ENCODE measurements at places on chromosomes 7 and 10. TPM values are rescaled to one million over a fixed set of nuclear protein-coding genes. Genes with fewer than 3 reads are reported as not detected.
A peak's percentile ranks its signal among the peaks of the same experiment; 100 is the strongest.

DNA sequence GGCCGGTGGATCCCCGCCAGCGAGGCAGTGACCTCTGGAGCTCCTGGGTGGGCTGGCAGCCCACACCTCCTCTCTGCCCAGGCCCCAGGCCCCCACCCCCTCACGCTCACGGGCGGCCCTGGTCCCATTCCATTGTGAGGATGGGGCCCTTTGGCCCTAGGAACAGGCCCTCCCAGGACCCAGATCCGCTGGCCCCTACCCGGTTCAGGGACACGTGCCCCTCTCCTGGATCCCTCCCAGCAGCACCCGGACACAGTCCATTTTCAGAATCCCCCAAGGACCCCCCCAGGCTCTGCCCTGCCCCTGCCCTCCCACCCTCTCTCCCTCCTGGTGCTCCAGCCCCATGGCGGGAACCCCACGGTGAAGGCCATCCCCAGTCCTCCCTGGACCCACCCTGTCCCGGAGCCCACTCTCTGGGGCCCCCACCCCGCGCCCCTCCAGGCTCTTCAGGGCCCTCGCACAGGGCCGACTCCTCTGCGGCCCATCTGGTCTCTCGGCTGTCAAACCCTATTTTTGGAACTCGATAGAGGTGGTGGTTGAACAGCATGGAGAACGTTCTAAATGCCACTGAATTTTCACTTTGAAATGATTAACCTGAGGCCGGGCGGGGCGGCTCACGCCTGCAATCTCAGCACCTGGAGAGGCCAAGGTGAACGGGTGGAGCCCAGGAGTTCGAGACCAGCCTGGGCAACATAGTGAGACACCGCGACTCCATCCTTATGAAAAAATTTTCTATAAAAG is 8.1 kb downstream of the ADAP1 start:
- DNase-seq, result no peak

DNA sequence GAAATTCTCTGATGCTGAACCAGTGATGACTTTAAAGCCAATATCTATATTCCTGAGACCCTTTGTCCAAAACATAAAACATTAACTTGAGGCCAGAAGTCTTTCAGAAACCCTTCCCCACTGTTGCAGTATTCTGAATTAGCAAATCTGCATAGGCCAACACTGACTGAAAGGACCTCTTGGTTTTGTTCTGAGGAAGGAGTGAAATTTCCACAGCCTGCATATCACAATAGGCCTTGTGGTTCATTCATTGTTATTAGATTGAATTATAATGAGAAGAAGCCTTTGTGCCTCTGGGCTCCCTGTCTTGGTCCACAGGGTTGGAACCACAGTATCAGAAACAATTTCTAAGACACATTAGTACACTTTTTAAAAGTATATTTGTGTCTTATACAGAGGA is 90.3 kb downstream of the CCNY start:
- DNase-seq, result no peak

DNA sequence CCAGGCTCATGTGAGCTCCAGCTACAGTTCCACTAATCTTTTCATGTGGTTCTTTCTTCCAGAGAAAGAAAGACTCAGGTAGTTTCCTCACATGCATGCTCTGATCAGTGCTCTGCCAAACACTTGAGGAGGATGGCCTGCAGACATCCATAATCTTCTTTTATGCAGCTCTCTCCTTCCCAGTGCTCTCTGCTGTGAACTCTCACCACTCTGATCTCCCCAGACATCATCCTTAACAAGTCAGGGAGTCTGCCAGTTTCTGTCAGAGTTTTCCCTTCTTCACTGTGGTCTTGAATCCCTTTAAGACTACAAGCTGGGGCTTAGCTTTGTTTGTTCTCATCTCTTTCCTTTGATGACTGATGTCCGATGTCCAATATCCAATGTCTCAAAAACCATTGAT is 203.4 kb upstream of the PRKCQ start:
- no peak for DNase-seq

The ODAD2 gene
- 2.7 TPM for total RNA-seq

- no peak for DNase-seq
Observed at GRCh38 chr10:79463578-79464496, 18.4 kb upstream of the ZCCHC24 start.

DNA sequence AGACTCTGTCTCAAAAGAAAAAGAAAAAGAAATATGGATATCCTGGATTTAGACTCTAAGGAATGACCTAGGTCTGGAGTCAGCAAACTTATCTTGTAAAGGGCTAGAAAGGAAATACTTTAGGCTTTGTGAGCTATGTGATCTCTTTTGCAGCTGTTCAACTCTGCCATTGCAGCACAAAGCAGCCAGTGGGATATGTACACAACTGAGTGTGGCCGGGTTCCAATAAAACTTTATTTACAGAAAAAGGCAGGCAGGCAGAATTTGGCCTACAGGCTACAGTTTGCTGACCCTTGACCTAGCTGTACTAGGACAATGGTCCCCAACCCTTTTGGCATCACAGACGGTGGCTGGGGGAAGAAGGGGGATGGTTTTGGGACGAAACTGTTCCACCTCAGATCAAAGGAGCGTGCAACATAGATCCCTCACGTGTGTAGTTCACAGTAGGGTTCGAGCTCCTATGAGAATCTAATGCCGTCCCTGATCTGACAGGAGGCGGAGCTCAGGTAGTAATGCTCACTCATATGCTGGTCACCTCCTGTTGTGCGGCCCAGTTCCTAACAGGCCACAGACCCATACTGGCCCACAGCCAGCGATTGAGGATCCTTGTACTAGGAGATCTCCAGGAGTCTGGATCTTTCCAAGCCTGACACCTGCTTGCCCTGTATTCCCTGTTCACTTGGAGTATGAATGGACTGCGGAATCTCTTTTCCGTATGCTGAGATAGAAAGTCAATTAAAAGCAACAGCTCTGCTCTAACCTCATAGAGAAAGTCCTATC is 63.0 kb downstream of the CUL1 start:
- no peak for DNase-seq

GRCh38 chr7:105655067-105655466 is 73.8 kb upstream of the EFCAB10 start:
- no peak for DNase-seq

GRCh38 chr10:124044143-124044862 is 49.1 kb downstream of the CHST15 start:
- no peak for DNase-seq

GRCh38 chr10:91190876-91191583 is 29.4 kb upstream of the PCGF5 start:
- DNase-seq, result no peak

- DNase-seq, result peak; percentile 11
Observed at GRCh38 chr10:90575125-90575524, 282.7 kb downstream of the HTR7 start.

GRCh38 chr10:126423732-126424491 is 35.6 kb upstream of the ADAM12 start:
- no peak for DNase-seq

The ZNF736 gene
- 42.7 TPM for total RNA-seq

DNA sequence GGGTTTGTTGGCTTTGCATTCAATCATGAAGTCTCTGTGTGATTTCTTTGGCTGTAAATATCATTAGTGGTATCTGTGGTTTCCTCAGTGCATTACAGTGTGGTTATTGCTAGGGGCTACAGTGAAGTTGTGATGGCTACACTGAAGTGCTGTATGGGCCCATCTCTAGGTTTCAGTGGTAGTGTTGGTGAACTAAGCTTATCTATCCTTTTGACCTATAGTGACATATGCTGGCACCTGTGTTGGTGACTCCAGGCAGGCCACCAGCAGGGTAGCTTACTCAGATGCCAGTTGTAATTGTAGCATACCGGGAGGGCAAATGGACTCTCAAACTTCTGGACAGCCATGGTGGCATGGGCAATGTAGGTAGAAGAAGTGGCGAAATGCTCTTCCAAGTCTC is 219.0 kb downstream of the ANKRD30A start:
- DNase-seq, result no peak

DNA sequence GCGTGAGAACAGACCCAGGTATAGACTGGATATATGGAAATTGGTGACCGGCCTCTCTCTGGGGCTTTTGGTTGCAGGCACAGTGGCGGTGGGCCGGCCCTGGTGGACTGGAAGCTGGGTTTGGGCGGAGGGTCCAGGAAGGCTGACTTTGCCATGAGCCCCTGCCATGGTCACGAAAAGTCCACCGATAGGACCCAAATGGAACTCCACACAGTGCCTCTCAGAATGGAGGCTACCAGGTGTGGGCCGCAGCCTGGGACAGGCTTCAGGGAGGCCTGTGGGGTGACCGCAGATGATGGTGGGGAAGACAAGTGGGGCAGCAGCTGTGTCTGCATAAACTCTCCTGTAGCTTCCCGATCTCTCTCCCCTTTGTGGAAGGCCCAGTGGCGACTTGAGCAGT is 123.2 kb downstream of the DNAJB6 start:
- DNase-seq, result no peak

The LRRC17 gene
- total RNA-seq, result 200 TPM

DNA sequence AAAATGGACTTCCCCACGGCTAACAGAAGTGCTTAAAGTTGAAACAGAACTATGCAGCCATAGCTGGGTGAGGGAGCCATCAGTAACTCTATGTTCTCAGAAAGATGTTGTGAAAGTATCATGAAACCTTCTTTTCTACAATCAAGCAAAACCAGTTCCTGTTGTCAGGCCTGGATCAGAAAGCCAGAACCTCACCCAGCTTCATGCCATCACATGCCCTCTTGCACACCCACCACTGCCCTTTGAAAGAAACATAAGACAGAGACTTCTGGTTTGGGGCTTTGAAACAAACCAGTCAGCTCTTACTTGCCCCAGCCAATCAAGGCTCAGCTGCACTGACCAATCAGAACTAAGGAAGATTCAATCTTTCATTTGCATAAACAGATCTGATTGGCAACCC is 230.8 kb upstream of the FERD3L start:
- DNase-seq, result no peak

DNA sequence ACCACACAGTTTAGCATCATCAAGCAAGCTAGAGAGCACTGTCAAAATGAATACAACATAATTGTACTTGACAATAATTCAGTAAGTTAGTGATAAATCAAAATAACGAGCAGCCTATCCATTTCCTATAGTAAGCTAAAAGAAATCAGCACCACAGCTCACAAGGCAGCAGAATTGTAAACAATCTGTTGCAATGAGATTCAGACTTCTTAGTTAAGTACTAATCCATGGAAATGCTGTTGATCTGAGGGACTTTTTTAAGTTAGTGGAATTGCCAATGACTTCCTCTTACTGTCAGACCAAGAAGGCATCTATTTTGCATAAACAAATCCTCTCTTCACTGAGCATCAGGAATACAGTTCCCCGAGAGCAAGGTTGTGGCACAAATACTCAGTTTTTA is 136.6 kb upstream of the CCDC6 start:
- no peak for DNase-seq

DNA sequence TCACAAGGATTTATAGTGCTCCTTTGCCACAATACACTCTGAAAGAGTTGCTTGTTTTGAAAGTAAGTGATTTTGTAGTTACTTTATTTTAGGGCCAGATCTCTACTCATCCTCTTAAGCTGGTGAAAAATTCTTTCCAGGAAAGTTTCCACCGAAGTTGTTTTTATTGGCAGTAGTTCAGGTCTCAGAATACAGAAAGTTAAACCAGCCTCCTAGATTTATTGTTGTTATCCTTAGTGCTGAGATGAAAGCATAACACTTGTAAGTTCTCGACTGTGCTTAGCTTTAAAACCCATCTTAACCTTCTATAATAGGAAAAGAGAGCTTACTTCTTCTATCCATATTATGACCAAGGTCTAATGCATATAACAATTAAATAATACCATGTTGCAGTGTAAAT is 5.5 kb downstream of the AP3M1 start:
- DNase-seq, result peak; percentile 54

GRCh38 chr10:127318396-127318795 is 122.0 kb upstream of the INSYN2A start:
- no peak for DNase-seq

DNA sequence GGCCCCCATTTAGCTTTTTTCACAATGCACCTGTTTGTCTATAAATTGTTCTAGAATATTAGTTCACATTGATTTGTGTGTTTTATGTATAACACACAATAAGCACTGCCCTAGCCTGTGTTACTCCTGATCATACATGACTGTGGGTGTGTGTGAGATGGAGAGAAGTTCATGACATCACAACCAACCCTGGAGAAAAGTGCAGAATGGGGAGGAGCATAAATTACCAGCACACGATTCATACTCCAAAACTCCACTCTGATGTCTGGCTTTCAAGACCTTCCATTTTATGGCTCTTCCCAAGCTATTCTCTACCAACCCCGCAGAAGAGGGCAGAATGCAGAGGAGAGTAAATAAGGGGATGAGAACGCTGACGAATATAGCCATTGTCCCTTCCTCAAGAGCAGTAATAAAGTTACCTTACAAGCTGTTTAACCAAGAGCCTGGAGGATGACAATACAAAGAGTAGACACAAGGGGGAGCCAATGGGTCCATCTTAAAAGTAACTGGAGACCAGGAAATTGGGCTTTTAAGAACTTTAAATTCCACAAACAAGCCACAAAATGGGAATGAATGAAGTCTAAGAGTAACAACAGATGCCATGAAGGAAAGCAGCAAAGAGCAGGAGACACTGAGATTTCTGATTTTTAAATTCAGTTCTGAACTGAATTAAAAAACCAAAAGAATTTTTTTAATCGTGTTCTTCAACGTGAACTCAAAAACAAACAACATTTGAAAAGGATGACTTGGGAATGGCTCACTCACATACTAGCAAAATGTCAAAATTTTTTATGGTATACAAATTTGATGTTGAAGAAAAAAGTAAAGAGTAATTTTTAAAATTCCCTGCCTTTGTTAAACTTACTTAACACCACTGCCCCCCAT is 159.6 kb downstream of the PARD3 start:
- DNase-seq, result peak; percentile 47

The ADAM12 gene
- 95.0 TPM for total RNA-seq

GRCh38 chr10:18980089-18980629 is 68.4 kb upstream of the MALRD1 start:
- DNase-seq, result no peak

DNA sequence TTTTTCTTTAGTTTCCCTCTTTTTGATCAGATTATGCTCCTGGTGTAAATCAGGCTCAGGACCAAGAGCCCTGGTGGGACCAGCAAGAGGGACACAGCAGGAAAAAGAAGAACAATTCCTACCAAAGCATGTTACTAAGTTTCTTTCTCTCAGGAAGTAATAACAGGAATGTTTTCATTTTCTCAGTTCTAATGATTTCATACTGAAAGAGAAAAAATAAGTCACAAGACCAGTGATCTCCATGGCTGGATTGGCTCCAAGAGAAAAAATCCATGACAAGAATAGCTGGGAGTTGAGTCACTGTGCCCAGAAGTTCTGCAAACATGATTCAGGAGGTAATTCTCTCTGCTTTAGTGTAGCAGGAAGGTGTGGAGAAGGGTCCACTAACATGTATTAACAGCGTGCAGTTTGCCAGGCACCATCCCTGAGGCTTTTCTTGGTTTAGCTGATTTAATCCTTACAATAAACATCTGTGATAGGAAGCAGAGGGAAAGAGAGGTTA is 23.8 kb upstream of the IFIT2 start:
- peak; percentile 80 for DNase-seq

DNA sequence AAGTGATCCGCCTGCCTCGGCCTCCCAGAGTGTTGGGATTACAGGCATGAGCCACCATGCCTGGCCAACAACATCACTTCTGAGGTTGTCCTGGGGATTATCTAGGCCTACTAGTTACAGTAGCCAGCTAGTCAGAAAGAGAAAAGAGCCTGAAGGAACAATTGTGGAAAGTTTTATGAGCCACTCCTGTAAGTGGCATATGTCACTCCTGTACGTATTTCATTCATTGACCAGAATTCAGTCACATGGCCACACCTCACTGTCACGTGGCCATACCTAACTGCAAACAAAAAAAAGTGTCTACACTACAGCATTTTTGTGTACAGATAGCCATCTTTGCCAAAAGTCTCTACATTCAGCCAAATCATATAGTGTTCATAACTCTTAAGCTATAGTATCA is 85.7 kb downstream of the ANKIB1 start:
- no peak for DNase-seq
